ENCODE measurements at places on chromosomes 11 and 22.

DNA sequence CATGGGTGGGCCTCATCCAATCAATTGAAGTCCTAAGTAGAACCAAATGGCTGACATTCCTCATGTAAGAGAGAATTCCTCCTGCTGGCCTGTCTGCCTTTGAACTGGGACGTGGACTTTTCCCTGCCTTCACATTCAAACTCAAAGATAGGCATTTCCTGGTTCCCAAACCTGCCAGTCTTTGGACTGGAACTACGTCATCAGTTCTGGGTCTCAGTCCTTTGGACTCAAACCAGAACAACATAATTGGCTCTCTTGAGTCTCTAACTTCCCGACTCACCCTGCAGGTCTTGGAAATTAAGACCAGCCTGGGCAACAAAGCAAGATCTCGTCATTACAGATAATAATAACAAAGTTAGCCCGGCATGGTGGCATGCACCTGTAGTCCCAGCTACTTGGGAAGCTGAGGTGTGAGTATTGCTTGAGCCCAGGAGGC, 38.7 kb upstream of the NARS2 start:
- no peak for DNase-seq

DNA sequence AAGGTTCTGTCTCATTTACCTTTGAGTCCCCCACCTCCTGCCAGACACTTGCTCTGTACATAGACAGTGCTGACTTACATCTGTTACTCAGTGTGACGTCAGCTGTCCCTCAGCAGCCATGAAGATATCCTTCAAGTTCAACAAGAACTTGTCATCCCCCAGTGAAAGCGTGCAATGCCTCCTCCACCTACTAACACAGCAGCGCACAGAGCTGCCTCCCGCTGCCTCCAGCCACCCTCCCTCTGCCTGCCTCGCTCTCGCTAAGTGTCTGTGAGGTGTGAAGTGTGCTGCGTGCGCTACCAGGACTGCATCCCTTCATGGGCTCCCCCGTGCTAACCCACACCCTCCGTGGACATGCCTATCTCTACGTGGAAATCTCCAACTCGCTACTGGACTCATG, 621.4 kb downstream of the BRD1 start:
- DNase-seq, result no peak

DNA sequence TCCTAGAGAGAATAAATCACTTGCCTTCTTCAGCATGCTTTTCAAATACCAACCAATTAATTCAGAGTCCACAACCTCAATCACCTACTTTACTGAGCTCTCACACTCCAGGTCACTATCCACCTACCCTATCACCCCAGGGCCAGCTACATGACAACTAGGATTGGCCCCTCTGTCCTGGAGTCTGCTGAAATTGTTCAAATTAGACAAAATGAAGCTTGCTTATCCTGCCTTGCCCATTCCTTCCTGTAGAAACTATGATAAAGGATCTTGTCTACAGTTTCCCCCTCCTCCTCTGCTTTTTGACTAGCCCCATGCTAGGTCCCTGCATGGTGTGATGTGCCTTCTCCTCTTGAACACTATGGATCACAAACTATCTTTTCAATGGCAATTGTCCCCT, 94.5 kb downstream of the JRKL start:
- no peak for DNase-seq

DNA sequence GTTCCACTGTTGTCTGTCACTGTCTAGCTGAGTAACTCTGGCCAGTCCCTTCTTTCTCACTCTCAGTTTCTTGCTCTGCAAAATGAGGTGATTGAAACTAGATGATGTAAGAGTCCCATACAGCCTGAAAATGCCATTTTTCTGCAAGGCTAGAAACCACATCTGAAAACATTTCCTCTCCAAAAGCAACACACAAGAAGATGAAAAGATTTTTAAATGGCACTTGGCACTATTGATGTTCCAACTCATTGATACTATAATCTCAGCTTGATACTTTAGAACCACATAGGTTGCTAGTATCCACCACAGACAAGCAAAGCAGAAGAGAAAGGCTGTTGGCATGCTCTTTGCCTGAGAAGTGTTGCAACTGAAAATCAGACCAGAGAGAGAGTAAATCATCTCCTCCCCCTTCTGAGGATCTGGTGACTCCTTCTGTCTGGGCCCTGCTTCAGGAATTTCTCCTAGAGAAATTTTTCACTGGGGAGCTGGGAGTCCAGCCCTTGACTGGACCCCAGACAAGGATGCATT, 1217.9 kb downstream of the LRRC4C start:
- no peak for DNase-seq

DNA sequence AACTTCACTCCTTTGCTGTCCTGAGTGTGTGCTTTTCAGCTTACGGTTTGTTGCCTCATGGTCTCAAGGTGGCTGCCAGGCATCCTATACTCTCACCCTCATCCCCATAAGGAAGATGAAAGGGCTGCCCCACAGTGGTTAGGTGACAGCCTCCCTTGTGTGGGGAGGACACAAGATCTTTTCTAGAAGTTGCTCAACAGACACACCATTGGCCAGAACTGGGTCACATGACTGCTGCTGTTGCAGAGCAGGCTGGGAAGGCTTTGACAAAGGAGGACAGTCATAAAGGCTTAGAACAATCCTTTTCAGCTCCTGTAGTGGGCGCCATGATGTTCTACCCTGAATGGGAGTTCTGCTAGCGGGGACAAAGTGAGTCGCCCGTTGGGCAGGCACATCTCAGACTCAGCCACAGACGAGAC, 69.7 kb upstream of the RASD2 start:
- DNase-seq, result no peak

- no peak for DNase-seq
These were observed 12.4 kb downstream of the PICK1 start for GRCh38 chr22:38069372-38070249.

- no peak for DNase-seq
These were observed 38.5 kb downstream of the NELL1 start for GRCh38 chr11:20707876-20708275.

- DNase-seq, result no peak
These were observed 11.1 kb downstream of the IGHMBP2 start for GRCh38 chr11:68914761-68915160.

DNA sequence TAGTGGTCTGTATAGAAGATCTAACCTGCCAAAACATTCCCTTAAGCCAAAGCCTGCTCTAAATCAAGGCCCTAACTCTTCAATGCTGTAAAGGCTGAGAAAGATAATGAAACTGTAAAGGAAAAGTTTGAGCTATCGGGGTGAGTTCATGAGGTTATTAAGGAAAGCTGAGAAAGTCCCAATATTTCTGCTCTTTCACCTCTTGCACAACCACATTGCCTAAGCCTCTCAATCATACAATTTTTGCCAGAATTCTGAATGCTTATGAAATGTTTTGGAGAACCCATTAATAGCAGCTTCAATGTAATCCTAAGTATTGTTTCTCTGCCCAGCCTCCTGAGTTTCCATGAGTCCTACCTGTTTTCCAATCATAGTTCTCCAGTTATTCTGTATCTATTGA, 373.2 kb downstream of the LUZP2 start:
- no peak for DNase-seq

GRCh38 chr11:14446701-14447169, 52.9 kb downstream of the COPB1 start:
- no peak for DNase-seq

- DNase-seq, result no peak
These were observed 47.1 kb upstream of the PRODH start for GRCh38 chr22:18983120-18983651.

DNA sequence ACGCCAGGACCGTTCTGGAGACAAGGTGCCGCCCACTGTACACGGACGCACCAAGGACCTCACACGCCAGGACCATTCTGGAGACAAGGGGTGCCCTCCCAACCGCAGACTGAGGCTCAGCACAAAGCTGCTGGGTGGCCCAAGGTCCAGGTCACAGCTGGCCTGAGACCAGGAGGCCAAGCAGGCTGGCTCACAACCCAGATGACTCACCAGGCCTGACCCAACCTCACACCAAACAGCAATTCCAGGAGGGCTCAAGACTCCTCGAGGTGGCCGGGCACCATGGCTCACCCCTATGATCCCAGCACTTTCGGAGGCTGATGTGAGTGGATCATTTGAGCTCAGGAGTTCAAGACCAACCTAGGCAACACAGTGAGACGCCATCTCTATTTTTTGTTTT, 14.8 kb downstream of the BRD1 start:
- DNase-seq, result no peak

DNA sequence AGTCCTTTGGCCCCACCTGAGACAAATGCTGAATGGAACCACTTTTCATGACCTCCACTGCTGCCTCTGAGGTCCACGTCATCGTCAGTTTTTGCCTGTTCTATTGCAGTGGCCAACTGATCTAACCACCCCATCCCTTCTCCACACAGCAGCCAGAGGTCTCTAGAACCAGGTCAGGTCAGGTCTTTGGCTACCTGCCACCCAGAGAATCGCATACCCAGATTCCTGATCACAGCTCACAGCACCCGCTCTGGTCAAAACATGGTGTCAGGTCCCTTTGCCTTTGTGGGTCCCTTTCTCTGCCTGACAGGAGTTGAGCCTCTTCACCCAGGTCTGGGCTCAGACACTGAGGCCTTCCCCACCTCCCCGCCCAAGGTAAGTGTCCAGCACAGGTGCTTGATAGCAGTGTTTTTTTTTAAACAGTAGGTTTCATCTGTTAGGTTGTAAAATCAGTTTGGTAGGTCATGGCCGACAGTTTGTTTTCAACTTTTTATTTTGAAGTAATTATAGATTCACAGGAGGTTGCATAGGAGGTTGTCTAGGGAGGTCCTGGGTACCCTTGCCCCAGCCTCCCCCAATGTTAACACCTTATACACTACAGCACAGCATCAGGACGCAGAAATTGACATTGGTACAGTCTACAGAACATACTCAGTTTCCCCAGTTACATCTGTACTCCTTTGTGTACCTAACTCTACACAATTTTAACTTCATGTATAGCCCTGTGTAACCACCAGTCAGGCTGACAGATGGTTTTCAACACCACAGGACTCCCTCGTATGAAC, 6.9 kb downstream of the C22orf39 start:
- DNase-seq, result no peak

GRCh38 chr11:130737866-130738431, 178.3 kb downstream of the SNX19 start:
- no peak for DNase-seq
